ENCODE measurements at places on chromosomes 4 and X.

GRCh38 chr4:15238720-15239119 is 189.1 kb upstream of the C1QTNF7 start:
- peak; percentile 33 for DNase-seq

- DNase-seq, result peak; percentile 44
Observed at GRCh38 chrX:12975991-12976558, 1.2 kb downstream of the TMSB4X start.

DNA sequence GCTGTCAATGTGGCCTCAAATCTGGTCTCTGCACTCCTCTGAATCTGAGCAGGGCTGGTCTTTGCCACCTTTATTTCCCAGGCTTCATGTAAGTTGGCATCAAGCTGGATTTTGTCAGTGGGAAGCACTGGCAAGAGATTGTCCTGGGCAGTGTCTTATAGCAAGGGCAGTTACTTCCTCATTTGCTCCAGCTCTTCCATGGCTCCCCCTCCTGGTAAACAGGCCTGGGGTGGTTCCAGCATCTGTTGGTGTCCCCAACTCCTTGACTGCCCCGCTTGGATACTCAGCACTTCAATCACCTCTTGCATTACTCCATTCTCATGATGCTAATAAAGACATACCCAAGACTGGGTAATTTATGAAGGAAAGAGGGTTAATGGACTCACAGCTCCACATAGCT is 15.0 kb upstream of the REST start:
- DNase-seq, result no peak

- no peak for DNase-seq
Observed at GRCh38 chr4:173930329-173930967, 353.0 kb downstream of the FBXO8 start.

GRCh38 chr4:136680271-136680670 is 852.0 kb downstream of the PCDH18 start:
- DNase-seq, result no peak

DNA sequence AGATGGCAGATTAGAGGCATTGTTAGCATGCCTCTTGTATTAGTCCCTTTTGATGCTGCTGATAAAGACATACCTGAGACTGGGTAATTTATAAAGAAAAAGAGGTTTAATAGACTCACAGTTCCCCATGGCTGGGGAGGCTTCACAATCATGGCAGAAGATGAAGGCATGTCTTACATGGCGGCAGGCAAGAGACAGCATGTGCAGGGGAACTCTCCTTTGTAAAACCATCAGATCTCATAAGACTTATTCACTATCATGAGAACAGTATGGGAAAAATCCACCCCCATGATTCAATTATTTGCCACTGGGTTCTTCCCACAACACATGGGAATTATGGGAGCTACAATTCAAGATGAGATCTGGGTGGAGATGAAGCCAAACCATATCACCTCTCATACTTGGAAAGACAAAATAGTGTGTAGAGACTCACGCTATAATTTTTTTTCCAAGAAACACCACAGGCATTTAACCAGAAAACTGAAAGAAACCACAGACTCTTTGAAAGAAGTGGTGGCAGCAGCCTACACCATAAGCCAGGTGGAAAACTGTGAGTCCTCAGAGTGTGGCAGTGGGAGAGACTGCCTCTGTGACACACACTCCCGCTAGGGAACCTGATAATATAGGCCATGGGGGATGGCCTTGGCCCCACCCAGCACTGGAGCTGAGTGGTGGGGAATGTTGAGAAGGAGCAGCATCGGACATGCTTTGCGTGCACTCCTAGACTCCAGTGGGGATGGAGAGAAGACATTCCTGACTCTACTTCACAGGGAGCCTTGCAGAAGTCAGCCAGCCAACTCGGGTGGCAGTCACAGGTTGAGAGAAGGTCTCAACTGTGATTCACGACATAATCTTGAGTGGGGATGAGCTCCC is 51.5 kb downstream of the SLC2A9 start:
- no peak for DNase-seq

DNA sequence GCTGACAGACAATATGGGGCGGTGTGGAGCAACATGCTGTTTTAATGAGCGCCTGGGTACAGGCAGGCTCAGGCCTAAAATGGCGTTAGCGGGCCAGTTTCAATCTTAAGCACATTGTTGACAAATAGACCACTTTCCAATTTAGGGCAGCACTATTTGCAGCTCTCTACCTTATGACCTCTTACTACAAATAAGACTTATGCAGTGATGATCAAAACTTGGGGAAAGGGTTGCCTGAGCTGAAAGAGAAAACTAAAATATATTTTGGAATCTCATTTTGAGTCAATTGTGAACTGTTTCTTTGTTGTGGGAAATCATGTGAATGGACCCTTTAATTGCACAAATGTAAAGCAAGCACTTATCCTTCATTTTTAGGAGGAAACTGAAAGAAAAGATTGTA is 25.5 kb upstream of the GPAT3 start:
- no peak for DNase-seq

DNA sequence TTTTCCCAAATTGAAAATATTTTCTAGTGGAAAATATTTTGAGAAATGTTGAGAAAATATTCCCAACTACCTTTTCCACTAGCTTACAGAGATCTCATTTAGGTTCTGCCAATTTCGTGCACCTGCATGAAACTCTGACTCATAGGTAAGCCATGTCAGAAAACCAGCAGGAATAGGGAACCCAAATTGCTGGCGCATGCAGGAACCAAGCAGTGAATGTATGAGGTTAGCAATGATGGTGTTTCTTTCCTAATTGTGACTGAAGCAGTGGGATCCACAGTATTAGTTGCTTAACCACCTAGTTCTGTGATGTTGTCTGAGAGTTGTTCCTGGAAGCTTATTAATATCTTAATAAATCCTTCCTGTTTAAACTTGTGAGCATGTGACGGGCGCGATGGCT is 381.0 kb upstream of the TRAM1L1 start:
- DNase-seq, result no peak

DNA sequence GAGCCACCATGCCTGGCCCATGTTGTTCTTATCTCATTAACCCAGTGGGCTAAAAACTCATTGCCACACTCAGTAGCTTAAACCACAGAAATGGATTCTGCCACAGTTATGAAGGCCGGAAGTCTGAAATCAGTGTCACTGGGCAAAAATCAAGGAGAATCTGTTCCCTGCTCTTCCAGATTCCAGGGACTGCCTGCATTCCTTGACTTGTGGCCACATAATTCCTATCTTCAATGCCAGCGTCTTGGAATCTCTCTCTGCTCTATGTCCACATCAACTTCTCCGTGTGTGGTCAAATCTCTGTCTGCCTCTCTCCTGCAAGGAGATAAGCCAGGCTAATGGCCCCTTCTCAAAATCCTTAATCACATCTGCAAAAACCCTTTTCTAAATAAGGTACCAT is 4.1 kb upstream of the WFS1 start:
- no peak for DNase-seq

- no peak for DNase-seq
Observed at GRCh38 chrX:21779095-21779494, 21.2 kb upstream of the SMPX start.

DNA sequence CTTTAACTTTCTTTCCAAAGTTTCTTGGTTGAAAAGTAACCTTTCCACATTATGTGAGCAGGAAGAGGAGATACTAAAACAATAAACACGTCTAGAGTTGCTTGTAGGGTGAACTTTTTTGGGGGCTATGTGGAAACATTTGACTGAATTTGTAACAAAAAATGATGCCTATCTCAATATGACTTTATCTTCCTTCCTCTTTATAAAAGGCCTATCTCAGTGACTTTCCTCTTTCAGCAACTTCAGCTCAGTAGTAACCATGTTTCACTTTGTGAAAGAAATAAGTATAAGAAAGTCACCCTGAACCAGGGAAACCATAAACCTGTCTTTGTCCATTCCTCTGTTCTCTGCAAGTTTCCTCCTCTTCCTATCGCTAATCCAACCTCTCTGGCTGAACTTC is 124.7 kb upstream of the TMEM164 start:
- no peak for DNase-seq

- DNase-seq, result no peak
Observed at GRCh38 chr4:81638698-81639097, 167.0 kb upstream of the RASGEF1B start.

- DNase-seq, result no peak
Observed at GRCh38 chr4:177047851-177048174, 255.1 kb upstream of the VEGFC start.

- no peak for DNase-seq
Observed at GRCh38 chr4:85688055-85688740, 213.2 kb downstream of the ARHGAP24 start.

- DNase-seq, result no peak
Observed at GRCh38 chr4:79687006-79687405, 279.0 kb upstream of the GK2 start.

- DNase-seq, result no peak
Observed at GRCh38 chr4:118921786-118922185, 33.1 kb downstream of the SYNPO2 start.

GRCh38 chr4:112156112-112156511 is 10.9 kb downstream of the FAM241A start:
- DNase-seq, result no peak

DNA sequence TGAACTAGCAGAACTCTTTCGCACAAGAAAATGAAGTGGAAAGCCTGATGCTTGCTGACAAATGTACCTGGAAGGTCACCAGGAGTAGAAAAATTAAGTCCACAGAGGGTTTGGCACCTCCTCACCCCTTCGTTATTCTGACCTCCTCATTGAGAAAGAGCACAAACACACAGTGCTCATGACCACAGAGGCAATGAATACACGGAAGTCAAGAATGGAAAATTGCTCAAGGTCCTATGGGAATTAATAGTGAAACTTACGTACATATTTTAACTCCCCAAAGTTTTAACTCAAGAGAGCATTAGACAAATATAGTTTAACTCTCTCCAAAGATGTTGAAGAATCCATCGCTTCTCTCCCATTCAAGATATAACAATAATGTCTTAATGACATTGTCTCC is 83.6 kb upstream of the CAMK2D start:
- DNase-seq, result no peak

- no peak for DNase-seq
Observed at GRCh38 chrX:43527801-43528200, 128.3 kb upstream of the MAOA start.

DNA sequence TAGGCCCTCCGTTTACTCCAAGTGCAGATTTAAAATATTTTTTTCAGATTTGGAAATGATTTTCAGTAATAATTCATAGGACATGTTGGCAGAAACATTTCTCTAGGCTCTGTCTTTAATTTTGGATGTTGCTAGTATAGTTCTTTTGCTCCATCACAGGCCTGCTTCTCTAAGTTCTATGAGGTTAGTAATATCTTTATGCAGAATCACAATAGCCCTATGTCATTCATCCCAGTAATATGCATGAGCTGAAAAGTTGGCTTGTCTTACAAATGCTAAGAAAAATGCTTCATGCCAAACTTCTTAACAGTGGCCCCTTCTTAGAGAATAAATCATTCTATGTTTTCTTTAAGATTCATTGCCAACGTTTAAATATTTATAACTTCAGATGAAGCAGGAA is 148.3 kb upstream of the TLL1 start:
- DNase-seq, result no peak

GRCh38 chrX:110310896-110311295 is 7.0 kb downstream of the AMMECR1 start:
- peak; percentile 48 for DNase-seq

DNA sequence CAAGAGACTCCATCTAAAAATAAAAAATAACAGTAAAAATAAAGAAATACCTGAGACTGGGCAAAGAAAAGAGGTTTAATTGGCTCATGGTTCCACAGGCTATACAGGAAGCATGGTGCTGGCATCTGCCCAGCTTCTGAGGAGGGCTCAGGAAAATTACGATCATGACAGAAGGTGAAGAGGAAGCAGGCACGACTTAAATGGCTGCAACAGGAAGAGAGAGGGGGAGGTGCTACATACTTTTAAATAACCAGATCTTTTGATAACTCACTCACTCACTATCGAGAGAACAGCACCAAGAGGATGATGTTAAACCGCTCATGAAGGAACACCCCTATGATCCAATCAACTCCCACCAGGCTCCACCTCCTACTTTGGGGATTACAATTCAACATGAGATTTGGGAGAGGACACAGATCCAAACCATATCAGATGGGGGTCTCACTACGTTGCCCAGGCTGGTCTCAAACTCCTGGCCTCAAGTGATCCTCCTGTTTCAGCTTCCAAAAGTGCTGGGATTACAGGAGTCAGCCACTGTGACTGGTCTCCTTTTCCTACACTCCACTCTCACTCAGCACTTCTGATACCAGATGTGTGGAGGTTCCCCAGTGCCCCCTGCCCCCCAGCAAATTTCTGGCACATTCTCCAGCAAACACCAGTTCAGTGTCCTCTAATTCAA is 11.9 kb upstream of the ZNF157 start:
- DNase-seq, result peak; percentile 53

GRCh38 chr4:104641418-104641817 is 146.7 kb upstream of the CXXC4 start:
- no peak for DNase-seq

GRCh38 chrX:54602563-54602962 is 72.5 kb downstream of the GNL3L start:
- DNase-seq, result no peak

DNA sequence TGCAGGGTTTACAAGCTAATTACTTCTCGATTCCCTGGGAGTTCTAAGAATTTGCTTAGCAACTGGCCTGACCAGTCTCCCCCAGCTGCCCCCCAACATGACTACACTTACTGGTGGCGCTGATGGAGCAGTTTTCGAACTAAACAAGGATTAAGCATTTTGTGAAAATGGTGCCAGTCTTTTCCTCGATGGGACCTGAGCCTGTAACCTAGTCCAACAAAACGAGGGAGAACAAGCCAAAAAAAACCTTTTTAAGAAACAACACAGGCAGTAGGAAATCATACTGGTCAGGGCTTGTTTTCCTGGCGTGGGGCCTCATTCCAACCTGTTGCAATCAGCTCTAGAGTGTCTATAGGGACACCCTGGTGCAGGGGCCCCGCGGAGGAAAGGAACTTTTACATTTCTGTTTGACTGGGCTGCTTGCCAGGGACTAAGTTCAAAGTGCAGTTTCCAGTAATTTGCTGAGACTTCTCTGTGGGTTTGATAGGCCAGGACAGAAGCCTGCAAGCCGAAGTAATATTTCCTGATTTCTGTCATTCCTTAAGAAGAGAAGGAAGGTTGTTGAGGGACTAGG is 158.7 kb downstream of the SPRY1 start:
- DNase-seq, result no peak

DNA sequence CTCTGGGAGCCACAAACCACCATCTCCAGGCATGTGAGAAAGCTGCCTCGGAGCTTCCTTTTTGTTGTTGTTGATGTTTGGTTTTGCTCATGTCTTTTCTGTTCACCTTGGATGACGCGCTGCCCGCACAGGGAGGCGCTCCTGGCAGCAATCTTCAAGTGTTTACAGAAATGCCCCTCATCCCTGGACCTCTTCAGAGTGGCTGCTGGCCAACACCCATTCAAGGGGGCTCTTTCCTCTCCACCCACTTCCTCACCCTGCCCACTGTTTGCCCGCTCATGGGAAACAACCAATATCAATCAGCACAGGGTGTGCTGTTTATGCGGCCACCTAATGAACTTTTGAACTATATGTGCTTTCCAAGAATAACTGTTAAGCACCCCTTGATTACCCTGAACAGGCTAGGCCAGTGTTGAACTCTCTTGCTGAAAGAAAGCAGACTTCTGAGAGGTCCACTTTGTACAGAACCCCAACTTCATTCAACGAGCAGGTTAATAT is 355.1 kb upstream of the CLNK start:
- DNase-seq, result no peak
